ENCODE measurements at places on chromosomes 7 and 10.
A peak's percentile ranks its signal among the peaks of the same experiment; 100 is the strongest.

GRCh38 chr7:92625617-92626016 lies 35.4 kb upstream of the FAM133B start:
- DNase-seq, result no peak

GRCh38 chr10:13372524-13372923 lies 24.4 kb upstream of the SEPHS1 start:
- DNase-seq, result no peak

DNA sequence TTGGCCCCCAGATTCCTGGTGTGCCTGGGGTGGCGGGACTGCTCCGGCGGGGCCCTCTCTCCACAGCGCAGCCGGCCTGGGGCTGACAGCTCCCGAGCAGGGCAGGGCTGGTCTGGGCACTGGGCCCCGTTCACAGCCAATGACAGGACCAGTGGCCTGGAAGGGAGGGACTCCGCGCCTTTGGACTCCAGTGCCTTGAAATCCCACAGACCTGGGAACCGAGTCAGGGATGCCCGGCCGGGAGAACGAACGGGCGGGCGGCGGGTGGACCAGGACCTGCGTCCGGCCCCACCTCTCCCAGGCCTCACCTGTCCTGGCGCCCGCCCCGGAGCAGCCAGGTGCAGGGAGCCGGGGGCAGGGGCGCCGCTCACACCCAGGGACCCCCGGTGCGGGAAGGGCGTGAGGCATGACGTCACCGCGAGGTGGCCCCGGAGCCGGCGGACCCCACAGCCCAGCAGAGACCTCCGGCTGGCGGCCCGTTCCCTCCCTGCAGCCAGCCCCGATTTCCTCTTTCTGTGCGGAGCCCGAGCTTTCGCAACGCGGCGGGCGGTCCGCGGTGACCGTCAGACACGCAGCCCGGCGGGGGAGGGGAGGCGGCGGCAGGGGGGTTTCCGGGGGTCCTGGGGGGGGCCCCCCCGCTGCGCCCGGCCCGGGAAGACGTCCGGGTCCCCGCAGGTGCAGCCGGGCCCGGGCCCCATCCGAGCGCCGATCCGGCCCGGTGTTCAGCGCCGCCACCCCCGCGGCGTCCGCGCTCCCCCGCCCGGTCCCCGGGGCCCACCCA lies 743 bp downstream of the ADAP1 start:
- DNase-seq, result no peak

- no peak for DNase-seq
Measured at GRCh38 chr10:62014510-62014909, 113.0 kb downstream of the ARID5B start.

- no peak for DNase-seq
Measured at GRCh38 chr10:129885526-129885925, 78.5 kb downstream of the EBF3 start.

DNA sequence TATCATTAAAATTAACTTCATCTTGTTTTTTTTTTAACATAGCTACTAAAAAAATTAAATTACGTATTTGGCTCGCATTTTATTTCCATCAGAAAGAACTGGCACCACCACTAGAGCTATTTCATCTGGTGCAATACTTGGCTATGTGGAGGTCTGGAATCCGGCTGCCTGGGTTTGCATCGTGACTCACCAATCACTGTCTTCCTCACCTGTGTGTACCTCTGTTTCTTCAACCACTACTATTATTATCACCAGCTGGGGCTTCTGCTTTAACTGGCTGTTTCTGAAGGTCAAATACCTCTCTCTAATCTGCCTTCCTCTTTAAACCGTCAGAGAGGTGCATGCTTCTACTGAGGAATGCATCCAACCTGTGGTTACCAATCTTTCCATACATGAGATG lies 6.5 kb downstream of the WDR91 start:
- no peak for DNase-seq

GRCh38 chr7:69654381-69654780 lies 56.1 kb downstream of the AUTS2 start:
- peak; percentile 56 for DNase-seq

DNA sequence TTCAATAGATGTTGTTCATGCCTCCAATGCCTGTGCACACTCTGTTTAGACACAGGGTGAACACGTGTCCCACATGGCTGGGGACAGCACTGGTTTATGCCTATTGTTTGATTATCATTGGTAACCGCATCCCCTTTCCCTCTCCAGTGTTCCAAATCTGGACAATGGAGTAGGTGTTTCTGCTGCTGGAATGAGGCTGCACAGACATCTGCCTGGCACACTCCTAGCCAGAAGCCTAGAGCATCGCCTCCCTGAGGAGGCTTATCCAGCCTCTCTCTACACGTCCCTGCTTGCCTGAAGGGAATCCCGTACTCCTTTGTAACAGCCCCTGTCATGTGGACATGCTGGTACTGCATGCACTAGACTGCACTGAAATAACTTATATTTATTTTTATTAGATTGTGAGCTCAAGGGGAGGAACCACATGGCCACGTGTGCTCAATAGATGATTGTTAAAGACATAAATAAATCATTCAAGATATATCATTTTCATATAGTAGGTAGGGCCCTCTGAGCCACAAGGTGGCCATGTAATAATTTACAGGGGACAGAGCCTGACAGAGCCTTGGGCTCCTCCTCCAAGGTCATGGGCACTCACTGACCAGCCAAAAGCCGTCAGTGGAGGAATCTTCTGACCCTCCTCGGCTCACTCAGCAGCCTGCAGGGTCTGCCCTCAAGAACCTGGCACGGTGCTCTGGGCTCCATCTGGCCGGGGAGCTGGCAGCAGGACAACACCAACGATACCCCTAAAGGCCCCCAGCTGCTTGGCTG lies 310.9 kb upstream of the ZNF32 start:
- DNase-seq, result no peak

DNA sequence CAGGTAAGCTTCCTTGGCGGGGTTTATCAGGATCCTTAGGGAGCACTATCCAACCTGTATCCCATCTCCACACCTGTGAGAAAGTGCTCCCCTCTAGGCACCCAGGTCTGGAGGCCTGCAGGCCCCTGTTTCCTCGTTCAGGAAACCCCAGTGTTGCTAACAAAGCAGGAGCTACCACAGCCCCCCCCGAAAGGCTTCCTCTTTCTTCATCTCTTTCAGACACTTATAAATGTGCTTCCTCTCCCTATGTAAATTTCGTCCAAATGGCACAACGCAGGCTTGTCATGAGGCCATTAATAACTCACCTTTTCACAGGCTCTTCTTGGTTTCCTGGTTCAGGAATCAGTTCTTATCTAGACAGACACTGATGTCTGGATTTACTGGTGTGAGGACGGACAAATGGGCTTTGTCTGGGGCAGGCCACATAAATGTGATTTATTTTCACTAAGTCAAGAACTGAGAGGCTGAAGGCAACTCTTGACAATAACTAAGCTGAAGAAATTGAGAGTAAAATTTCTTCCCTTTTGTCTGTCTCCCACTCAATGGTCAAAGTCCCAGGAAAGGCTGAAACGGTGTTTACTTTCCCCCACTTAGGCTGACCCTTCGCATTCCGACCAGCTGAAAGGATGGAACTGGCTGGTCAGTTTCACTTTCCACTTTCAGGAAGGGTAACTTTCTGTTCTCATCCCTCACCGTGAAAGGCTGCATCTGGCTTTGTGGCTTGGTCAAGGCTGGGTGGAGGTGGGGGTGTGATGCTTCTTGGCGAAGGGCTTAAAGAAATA lies 46.8 kb downstream of the PIK3AP1 start:
- no peak for DNase-seq

DNA sequence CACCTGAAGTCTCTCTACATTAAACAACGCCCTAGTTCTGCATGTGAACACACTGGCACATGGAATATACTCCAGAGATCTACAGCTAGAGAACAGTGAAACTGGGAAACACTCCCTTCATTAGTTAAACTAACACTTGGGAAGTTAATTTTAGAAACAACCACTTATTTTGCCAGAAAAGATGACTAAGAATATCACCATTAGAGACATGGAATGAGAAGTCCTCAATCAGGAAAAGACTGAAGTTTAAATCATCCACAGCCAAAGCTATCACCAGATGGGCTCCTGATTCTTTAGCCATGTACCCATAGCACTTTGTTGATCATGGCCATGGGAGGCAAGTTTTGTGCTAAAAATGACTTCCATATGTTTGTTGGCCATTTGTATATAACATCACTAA lies 719.5 kb downstream of the KCNMA1 start:
- no peak for DNase-seq

- DNase-seq, result no peak
Measured at GRCh38 chr10:96612055-96612830, 25.4 kb upstream of the TM9SF3 start.

DNA sequence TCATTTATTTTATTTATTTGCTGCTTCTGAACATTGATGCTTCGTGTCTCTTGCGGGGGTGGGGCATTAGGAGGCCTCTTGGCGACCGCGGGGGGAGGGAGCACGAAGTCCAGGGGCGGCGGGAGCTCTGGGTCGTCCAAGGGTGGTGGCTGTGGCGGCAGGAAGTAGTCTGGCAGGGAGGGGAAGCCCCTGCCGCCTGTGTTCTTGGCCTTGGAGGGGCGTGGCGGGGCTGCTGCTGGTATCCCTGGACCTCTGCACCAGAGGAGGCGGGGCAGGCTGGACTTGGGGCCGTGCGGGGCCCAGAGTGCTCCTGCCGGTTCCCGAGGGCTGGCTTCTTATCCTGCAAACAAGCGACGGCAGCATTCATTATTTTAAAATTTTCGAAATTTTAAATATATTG lies 70.5 kb upstream of the ABI1 start:
- DNase-seq, result no peak

- no peak for DNase-seq
Measured at GRCh38 chr7:157800281-157800680, 463.5 kb downstream of the DNAJB6 start.
